ENCODE measurements at places on chromosomes 7 and 10.

- DNase-seq: no peak
Measured at GRCh38 chr10:78405736-78406135, 372.1 kb downstream of the RPS24 start.

DNA sequence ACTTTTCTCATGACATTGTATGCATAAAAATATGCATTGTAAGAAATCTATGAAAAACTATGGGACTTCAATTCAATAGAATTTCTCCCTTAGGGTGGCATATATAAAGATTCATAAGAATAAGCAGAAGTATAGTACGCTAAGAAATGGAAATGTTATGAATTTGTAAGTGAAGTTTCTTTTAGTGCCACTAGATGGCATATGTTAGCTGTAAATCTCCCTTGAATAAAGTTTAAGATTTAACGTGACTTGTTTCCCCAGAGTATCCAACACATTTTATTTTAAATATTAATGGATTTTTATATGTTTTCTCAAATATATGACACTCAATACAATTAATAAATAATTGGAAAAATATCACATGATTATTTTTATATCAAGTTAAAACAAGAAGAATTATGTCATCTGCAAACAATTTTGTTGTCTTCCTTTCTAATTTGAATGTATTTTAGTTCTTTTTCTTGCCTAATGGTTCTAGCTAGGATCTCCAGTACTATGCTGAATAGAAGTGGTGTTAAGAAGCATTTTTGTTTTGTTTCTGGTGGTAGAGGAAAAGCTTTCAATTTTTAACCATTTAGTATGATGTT is 287.2 kb downstream of the HGF start:
- no peak for DNase-seq

GRCh38 chr7:3965794-3966395 is 664.8 kb downstream of the SDK1 start:
- no peak for DNase-seq

- DNase-seq: no peak
Measured at GRCh38 chr7:27128034-27128433, 2.5 kb downstream of the HOXA4 start.

- DNase-seq: no peak
Measured at GRCh38 chr10:103127241-103127640, 65.8 kb downstream of the NT5C2 start.

DNA sequence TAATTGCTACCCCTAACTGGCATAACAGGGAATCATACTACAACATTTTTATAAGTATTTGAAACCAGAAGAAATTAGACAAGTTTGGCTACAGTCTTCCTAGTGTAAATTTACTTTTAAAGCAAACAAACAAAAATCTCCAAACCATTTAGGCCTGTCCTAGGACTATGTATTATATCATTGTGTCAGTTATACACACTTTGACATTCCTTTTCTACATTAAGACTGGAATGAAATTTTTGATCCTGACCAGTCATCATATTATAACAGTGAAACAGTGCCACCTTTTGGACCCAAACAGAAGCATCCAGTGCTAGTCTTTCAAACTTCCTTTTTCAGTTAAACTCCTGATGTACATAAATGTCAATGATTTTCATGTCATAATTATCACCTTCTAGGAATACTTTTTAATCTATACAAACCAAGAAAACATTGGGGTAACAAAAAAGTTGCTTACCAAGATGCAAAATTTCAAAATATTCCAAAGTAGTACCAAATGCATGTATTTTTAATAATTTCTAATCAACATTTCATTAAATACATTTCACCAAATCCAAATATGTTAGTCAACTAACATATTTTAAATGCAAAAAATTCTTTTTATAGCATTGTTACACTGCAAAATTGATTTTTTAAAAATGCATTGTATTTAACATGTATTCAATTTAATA is 75.7 kb downstream of the IMMP2L start:
- no peak for DNase-seq

DNA sequence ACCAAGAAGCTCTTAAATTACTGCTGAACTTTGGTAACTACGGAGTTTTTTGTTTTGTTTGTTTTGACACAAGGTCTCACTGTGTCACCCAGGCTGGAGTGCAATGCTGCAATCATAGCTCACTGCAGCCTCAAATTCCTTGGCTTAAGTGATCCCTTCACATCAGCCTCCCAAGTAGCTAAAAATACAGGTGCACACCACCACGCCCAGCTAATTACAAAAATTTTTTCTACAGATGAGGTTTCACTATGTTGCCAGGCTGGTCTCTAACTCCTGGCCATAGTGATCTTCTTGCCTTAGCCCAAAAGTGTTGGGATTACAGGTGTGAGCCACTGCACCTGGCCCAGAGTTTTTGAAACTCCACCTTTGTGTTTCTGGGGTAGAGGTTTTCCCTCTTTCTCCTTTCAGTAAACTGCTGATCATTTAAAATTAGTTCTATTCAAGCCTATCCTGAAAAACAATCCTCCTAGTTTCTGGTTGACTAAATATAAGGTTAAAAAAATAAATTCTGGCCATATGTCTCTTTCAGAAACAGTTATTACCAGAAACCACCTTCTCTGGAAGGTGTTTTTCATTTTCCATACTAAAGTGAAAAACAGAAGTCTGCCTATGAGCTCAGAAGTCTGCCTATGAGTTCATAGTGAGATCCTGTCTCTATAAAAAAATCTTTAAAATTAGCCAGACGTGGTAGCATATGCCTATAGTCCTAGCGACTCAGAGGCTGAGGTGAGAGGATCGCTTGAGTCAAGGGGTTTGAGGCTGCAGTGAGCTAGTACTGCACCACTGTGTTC is 63.9 kb downstream of the VOPP1 start:
- no peak for DNase-seq

DNA sequence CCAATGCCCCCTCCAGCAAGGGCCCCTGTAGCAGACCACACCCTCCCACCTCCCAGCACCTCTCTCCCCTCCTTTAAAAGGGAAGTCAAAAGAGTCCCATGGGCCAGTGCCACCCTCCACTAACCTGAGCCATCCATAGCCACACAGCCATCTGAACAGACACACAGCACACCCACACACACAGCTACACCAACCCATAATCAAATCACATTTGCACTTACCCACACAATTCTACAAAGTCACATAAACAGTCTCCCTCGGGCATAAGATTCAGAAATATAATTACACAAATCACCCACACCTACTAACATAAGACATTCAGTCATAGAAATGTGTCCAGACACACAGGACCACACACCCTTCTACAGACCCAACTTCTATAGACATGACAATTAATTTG is 96.3 kb downstream of the HIF1AN start:
- DNase-seq: no peak

DNA sequence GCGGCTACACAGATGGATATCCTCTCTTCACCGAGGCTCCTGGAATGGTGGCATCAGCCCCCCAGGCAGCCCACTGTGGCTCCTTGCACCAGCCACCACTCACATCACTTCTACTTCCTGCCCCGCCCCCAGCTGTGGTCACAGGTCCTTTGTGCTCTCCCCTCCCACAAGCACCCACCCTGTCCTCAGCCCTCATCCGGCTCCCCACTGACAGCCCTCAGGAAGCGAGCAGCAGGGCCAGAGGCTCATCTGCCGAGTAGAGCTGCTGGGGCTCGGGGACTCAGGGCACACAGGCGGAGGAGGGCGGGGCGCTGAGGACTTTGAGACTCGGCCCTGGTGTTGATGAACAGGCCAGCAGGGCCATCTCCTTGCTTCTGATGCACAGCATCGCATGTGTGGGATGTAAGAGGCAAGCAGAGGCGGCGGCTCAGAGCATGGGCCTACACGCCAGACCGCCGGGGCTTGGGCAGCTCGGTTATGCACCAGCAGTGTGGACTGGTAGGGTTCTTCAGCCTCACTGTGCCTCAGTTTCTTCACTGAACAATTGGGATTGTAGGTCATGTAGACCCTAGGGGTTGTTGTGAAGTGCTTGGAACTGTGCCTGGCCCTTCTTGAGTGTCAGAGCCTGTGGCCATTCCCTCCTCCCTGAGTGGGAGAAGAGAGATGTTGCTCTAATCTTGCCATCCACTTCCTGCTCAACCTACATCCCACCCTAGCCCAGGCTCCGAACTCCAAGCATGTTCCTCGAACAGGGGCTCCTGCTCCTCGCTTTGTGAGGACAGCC is at the start of gene PRF1:
Gene PRF1 (minus strand): TSS at position 77 of the 784 bp plus-strand sequence. CDS start 1,839 bp downstream, outside the sequence.
- peak; percentile 51 for DNase-seq

GRCh38 chr10:132677473-132678227 is 108.3 kb downstream of the NKX6-2 start:
- DNase-seq: no peak

- no peak for DNase-seq
Measured at GRCh38 chr10:110805292-110805691, 66.4 kb upstream of the PDCD4 start.

GRCh38 chr7:3272691-3273141 is 28.3 kb upstream of the SDK1 start:
- DNase-seq: no peak

DNA sequence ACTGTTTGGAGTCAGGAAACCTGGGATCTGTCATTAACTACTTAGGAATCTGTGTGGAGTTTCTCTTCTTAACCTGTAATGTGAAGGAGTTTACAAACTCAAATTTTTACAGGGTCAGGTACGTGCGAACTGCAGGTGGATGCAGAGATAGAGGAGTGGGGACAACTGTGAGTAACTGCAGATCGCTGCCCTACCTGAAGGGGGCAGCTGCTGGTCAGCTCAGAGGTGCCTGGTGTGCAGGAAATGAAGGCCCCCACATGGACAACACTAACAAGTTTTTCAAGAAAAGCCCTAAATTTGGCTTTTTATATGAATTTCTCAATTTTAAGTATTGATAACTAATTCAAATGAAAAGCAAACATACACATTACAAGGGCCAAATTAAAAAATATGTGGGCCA is 380.0 kb downstream of the REEP3 start:
- DNase-seq: no peak

GRCh38 chr7:2841907-2842306 is 2.2 kb downstream of the GNA12 start:
- no peak for DNase-seq

- no peak for DNase-seq
Measured at GRCh38 chr7:45000093-45001032, at the start of gene CCM2. Gene CCM2 (plus strand): TSS chr7:45000201. CDS start chr7:45000334, 133 bp downstream.

- no peak for DNase-seq
Measured at GRCh38 chr7:7563813-7564212, 2.9 kb upstream of the MIOS start.

DNA sequence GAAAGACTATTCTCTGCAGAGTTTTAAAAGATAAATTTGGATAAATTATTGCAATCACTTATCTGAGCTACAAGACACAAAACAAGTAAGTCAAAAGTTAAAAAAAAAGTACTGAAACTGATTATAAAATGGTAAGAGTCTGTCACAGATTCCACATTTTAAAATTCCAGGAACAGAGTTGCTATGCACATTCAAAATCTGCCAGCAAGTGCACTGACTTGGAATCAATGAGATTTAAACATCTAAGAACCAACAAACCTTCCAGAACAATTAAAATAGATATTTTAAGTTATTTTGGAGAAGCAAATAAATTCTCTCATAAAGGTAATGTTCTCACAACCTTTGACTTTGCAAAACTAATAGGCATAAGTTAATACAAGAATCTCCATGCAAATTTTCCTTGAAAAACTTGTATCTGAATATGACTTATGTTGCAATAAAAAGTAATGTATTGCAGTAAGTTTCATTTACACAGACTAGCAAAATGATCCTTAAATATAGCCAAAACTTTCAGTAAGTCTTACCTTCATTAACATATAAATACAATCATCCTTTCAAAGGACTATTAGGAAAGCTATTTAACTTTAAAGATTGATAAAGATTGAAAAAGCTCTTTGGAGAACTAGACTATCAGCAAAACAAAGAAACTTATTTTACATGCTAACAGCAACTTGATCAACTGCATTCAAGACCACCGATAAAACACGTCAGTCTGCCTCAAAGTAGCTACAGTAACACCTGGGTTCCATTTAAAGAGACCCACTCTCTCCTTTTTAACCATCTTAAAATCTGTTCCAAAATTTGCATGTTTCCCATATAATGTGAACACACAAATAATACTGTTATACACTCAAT is 4.4 kb downstream of the ETV1 start:
- DNase-seq: no peak

DNA sequence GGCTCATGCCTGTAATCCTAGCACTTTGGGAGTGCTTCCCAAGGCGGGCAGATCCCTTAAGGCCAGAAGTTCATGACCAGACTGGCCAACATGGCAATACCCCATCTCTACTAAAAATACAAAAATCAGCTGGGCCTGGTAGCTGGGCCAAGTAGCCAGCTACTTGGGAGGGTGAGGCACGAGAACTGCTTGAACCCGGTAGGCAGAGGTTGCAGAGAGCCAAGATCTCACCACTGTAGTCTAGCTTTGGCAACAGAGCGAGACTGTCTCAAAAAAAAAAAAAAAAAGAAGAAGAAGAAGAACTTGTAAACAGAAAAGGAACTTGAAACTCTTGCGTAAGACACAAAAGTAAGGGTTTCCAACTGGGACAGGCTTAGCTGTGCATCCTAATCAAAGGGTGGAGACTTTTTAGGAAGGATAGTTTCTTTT is 5.6 kb upstream of the IFIT2 start:
- DNase-seq: no peak

DNA sequence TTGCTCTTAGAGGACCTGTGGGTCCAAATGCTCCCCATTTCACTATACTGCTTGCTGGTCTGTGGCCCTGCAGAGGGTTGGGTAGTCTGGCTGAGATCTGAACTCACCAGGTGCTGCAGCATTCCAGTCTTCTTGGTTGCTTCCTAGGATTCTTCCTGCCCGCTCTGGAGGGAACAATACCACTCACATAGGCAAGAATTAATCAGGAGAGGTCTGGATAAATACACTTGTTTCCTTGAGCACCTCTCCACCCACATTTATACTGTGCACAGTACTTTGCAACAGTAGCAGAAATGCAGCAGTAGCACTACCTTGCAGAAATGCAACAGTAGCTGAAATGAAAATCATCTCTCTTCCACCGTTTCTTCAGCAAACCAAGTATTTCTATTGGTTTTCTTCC is 125.3 kb downstream of the INSYN2A start:
- no peak for DNase-seq

DNA sequence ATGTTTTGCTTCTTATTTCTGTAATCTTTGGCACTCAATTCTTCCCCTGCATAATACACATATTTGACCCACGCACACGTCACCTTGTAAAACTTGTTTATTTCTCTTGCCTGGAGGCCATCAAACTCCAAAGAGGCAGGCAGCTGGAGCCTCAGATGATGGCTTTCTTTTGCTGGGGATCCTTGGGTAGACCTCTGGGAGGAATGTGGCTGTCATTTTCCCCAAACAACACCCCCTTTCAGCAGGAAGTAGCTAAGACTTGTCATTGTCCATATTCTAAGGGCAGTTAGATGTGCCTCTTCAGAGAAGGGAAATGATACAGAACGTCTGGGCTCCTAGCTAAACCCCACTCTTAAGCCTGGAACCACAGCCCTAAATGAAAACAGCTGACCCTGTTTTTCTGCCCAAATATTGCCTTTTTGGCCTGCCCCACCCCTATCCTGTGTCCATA is 111.3 kb downstream of the ITGB8 start:
- no peak for DNase-seq

DNA sequence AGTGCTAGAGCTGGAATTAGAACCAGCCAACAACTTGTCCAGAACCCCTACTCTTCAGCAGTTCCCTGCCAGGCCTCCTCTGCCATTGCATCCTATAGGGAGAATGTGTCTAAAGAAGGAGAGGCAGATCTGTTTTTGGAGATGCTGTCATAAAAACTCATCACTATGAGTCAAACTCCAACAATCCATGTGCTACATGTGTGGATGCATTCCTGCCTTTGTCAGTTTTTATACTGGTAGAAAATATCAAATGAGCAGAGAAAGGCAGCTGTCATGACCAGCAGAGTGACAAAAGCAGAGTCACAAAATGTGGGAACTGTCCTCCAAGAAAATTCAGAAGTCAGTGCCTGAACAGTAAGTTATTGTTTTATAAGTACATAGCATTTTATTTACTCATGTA is 93.0 kb downstream of the ABLIM1 start:
- DNase-seq: no peak
